ENCODE measurements at places on chromosomes 7 and 10.

DNA sequence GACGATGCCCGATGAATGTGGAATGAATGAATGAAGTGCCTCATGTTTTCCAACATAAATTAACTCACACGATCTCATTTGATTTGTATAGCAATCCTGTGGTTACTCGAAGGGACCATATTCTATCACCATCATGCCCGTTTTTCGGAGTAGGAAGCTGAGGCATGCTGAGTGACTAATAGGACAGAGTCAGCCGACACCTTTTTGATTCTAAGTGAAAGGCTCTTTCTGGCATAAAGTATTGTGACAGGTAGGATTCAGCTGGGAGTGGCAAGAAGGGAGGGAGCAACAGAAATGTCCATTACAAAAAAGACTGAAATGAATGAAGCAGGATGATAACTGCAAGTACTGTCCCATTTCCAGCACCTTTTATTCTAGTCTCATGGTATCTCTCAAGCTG lies 55.7 kb downstream of the KLRG2 start:
- DNase-seq = no peak

DNA sequence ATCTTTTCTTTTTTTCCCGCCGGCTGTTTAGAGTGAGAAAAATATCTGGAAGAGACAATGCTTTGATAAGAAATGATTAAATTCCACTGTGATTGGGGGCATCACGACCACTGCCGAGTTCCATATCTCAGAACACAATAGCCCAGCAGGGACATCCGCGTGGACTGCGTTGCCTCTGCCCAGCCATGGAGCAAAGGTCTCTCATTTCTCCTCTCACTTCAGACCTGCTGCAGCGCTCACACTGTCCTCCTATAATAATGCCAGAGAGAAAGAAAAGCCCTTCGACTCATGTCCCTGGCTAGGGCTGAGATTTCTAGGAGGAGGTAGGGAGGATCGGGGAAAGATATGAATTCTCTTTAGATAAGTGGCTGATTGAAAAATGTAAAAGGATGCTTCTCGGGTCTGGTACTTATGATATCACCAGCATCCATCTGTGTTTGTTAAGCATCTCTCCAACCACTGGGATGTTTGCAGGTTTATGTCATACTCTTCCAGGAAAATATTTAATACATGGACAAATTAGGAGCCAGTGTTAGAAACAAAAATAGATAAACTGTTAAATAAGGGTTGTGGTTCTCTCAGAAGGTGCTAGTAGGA lies 472.9 kb upstream of the AKR1E2 start:
- no peak for DNase-seq

DNA sequence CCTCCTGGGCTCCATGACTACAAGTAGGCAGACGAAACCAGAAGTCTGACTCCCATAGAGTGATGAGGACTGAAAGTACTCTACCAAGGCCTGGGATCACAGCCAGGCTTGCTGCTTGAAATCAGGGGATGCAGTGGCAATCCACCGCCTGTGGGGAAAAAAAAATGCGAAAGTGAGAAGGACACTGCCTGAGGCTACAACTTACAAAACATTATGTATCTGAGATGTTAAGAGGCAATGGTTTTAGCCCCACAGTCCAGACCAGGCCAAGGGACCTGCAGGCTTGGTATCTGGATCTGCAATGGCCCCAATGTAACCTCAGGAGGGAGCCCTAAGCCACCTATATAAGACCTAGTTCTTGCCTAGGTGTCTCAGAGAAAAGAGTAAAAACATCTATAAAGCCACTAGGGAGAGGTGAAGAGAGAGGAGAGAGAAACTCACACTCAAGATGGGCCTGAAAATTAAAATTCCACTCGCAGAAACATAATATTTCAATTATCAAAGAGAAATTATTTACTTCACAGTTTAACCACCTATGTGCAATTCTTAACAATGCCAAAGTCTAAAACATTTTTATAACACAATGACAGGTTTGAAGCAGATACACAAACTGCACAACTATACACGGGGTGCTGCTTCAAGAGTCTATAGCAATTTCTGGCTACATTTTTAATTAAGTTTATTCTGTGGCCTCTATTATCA lies 13.9 kb downstream of the DNAJC1 start:
- DNase-seq = no peak

GRCh38 chr7:14999331-14999730 lies 96.8 kb upstream of the DGKB start:
- no peak for DNase-seq

GRCh38 chr7:95470452-95470851 lies 15.3 kb upstream of the ASB4 start:
- DNase-seq = no peak

DNA sequence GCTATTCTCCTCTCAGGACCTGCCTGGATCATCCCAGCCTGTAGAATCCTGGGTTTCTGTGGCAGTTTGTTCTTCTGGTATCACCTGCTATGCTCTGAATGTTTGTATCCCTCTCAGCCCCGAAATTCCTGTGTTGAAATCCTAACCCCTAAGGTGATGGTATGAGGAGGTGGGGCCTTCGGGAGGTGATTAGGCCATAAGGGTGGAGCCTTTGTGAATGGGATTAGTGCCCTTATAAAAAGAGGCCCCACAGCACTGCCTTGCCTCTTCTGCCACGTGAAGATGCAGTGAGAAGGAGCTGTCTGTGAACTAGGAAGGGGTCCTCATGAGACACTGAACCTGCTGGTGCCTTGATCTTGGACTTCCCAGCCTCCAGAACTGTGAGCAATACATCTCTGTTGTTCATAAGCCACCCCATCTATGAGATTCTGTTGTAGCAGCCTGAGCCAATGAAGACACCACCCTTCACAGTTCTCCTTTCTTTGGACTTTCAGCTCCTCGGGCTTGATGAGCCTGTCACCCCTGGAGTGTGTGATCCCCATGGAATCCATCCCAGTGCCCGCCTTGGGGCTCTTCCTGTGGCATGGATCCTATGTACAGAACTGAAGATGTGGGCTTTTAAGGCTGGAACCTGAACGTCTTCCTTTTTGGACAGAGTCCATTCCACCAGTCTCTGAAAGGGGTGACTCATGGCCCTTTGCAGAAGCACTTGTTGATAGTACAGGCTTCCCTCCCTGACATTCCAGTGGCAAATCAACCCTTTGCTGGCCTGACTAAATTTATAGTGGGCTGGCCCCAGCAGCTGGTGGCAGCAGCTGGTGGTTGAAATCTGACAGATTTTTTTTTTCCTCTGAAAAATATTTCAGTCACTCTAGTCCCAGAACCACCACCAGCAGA lies 138.0 kb downstream of the TACC2 start:
- no peak for DNase-seq

DNA sequence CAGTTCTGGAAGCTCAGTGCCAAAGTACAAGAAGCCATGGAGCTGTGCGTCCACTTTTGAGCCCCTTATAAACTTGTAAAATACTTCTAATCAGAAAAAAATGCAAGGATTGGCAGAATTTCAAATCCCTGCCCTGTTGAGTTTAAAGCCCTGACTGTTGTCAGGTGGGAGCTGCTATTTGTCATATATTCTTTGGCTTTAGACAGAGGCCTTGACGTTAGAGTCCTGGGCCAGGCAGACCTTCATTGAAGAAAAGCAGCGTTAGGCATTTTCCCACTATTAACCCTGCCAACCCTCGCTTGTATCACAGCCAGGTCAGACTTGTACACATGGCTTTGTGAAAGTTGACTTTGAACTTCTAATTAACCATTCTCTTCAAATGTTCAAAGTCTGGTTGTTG lies 155.4 kb downstream of the TWIST1 start:
- DNase-seq = no peak

DNA sequence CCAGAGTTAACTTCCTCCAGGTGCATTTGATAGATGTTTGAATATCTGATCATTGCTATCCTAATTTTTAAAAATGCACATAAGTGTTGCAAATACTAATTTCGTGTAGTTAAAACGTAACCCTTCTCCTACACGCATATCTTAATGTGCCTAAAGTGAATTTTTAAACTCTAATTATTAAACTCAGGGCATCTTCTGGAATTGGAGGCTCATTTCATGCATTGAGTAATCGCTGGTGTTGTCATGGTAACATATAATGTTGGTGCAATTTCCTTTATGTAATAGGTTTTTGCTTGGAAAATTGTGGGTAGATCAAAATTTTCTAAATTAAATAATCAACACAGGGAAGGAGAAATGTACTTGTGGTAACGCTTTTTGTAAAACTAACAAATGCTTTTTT lies 56.2 kb downstream of the ARMC3 start:
- no peak for DNase-seq

- no peak for DNase-seq
These were observed 148.7 kb downstream of the FGFR2 start for GRCh38 chr10:121449482-121449924.

DNA sequence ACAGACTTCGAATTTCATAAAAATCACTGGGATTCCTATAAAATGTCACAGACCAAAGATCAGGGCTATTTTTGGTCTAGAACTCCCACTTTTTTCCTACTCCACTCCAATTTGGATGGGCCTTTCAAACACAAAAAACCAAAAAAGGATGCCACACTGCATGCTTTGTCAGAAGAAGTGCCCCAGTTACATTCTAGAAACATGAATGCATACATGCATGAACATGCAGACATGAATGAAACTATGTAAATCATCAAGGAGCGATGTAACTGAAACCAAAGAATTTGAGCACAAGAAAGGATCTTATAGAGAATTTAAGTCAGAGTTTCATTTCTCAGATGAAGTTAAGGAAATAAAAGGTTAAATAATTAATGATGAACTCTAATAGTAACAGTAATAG lies 31.8 kb upstream of the FAM133B start:
- no peak for DNase-seq

DNA sequence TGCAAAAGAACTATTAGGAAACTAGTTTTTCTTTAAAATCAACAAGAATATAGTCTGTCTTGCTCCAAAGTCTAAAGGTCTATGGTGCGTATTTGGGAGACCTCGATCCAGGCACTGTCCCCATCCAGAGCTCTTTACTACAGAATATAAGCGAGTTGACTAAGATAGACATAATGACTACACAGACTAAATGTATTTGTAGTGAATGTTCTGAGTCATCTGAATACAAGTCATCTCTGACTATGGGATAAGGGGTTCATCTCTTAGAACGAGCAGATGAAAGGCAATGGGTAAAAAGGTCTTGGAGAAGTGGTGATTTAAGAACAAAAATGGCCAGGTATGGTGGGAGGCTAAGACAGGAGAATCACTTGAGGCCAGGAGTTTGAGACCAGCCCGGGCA lies 136.0 kb upstream of the RSU1 start:
- no peak for DNase-seq

GRCh38 chr7:29962035-29962434 lies 27.6 kb downstream of the SCRN1 start:
- DNase-seq = no peak

- DNase-seq = no peak
These were observed 414.7 kb upstream of the NRP1 start for GRCh38 chr10:33749067-33749735.

DNA sequence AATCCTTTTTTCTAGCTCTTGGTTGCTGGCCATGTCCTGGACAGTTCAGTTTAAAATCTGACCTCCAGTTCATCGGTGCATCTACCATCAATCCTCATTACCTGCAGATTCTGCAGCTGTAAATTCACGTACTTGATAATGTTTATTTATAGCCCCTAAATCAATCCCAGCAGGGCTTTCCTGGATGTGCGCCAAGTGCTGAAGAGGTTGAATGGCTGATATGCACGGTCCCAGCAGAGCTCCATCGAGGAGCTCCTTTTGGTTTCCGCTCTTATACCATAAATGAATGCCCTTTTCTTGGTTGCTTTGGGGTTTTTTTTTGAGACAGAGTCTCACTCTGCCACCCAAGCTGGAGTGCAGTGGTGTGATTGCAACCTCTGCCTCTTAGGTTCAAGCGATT lies 91.2 kb upstream of the CCZ1B start:
- no peak for DNase-seq

DNA sequence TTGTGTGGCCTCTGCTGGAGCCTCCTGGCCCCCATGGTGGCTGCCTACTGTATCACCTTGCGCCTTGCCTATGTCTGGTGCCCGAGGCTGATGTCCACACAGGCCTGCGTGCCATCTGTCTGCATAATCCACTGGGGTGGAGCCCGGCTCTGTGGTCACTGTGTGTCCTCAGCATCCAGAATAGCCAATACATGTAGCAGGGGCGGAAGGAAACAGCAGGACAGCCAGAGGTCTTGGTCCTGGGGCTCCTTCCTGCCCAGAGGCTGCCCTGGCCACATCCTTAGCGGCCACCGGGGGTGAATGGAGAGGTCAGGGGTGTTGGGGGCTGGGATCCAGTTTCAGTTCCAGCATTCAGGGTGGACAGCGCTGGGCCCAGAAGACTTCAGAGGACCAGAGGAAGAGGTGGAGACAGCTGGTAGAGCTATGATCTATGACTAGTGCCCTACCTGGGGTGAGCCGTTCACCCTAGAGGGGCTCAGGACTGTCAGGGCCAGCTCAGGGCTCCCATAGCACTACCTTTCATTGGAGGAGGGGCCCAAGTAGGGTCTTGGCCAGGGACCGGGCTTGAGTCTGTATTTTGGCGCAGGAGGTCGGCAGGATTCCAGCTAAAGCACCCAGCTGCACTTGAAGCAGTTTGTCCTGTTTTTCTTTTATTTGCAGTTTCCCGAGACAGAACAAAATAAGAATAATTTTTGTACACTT lies 15.9 kb downstream of the YKT6 start:
- no peak for DNase-seq

- DNase-seq = no peak
These were observed 13.5 kb upstream of the CSGALNACT2 start for GRCh38 chr10:43124574-43125273.

DNA sequence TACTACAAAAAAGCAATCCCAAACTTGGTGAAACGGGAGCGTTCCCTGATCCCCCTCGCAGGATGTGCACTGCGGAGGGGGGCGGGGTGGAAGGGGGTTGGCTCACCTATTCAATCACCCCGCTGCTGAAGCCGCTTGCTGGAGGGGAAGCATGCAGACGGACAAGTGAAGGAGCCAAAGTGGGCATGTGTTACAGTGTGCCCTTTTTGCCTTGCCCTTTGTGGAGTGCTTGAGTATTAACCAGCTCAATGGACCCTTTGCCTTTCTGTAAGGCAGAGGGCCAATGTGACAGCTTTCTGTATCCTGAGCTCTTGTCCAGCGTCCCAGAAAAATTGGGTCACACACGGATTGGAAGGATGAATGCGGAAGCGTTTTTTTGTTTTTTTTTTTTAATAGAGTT lies 348.9 kb upstream of the NPSR1 start:
- no peak for DNase-seq

DNA sequence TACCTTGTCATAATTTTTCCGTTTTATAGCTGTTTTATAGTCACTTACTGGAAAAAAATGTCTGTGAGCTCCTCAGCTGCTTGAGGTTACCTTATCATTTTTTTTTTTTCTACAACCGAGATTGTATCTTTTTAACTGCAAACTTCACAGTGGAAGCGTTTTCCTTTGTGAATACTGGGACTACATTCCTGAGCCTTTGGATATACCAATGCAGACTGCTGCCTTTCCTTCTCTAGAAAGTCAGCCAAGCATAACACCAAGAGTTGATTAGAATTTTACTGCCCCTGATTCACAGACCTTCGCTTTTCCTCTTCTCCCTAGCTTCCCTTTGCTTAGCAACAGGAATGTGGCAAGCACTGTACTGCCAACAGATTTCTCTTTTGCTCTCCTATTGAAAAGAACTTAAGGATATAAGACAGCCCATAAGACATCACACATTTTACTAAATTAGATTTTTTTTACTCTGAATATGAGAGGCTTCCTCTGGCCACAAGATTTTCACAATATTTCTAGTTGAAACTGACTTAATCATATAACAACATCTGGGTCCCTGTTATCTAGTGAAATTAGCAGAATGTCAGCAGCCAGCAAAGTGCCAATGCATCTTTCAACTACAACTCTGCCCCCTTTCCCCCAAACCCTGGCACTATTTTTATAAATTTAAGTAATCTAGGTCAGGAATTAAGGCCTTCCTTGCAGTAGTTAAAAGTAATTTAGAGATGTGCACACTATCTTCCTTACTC lies 170.6 kb downstream of the PRKG1 start:
- no peak for DNase-seq

All from activated effector memory CD4-positive, alpha-beta T cell treated with anti-CD3 and anti-CD28 coated beads, Interleukin-2, amount 50 U/mL, for 16 hours (primary cell).